Activated naive CD8-positive, alpha-beta T cell treated with anti-CD3 and anti-CD28 coated beads, Interleukin-2, amount 50 U/mL, for 24 hours (primary cell): ENCODE measurements at places on chromosomes 3 and 15.

DNA sequence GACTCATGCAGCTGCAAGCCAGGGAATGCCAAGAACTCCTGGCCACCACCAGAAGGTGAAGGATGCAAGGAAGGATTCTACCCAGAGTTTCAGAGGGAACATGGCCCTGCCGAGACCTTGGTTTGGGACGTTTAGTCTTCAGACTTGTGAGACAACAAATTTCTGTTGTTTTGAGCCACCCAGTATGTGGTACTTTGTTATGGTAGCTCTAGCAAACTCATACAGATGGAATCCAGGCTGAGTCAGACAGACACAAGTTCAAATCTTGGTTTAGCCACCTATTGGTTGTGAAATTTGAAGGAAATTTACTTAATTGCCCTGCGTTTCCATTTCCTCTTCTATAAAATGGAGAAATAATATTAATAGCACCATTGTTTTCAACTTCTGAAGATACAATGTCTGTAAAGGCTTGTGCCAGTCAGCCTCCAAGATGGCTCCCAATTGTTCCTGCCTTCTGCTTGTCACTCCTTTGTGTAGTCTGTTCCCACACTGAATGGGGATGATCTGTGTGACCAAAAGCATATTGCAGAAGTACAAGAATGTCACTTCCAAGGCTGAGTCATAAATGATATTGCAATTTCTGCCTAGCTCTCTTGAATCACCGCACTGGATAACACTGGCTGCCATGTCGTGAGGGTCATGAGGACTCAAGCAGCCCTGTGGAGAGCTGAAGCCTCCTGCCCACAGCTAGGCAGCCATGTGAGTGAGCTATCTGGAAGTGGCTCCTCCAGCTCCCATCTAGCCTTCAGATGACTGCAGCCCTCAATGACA is 223.5 kb upstream of the PROK2 start:
- DNase-seq = no peak

GRCh38 chr15:33330931-33331330 is 20.2 kb downstream of the RYR3 start:
- no peak for DNase-seq

DNA sequence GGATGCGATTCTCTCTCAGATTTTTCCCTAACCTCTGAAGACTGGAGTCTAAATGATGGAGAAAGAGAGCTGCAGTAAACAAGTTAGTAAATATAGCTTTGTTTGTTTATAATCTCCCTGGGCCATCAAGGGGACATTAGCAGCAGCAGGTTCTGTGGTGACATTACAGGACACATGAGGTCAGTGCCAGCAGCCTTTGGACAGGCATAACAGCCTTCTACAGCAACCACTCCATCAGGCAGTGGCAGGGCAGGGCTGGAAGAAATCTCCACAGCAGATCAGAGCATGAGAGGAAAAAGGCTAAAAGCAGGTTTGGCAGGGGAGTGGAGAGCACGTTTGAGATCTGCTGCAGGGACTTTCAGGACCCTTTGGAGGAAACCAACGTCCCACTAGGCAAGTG is 127.6 kb upstream of the ACP3 start:
- no peak for DNase-seq

DNA sequence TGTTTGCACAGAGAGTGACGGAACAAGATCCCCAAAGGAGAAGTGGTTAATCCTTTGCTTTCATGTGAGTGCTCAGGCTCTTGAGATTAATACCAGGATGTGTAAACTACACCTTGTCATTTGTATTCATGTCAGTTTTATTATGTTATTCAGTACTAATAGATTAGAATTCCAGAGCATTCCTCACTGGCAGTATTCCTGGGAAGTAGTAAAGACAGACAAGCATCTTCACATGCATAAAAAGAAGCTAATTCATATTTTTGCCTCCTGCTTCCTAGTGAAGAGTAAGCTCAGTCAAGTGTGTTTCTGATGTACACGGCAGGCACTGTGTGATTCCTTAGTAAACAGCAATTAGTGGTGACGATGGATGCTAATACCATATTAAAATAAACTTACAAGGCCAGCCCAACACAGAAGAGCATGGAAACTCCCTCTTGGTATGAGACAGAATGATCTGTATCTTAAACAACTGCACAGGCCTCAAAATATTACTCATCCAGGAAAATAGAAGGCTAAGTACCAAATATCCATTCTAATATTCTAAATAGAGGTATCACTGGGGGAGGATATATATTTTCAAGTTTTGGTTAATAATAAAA is 336.8 kb upstream of the MCTP2 start:
- DNase-seq = no peak

DNA sequence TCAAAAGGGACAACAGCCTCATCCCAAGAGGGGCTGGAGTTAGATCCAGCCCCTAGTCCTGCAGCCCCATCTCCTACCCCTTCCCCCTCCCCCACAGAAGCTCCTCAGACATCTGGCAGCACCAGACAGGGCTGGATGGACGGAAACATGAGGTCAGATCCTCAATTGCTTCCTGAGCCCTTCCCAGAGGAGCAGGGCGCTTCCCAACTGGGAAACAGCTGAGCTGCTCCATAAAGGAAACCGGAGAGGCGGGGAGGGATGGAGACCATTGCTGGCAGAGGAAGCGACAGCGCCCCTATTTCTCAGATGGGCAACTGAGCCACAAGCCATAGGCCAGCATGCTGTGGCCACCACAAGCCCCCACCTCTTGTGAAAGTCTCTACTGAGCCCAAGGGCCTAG is 18.3 kb upstream of the CYP11A1 start:
- no peak for DNase-seq

- DNase-seq = no peak
These were observed 178.3 kb downstream of the SUCNR1 start for GRCh38 chr3:152051501-152052404.

GRCh38 chr15:60649845-60650548 is 171.1 kb upstream of the ICE2 start:
- DNase-seq = peak; percentile 57

GRCh38 chr3:134579141-134579665 is 71.6 kb downstream of the KY start:
- no peak for DNase-seq

- DNase-seq = no peak
These were observed 86.5 kb upstream of the NMNAT3 start for GRCh38 chr3:139764069-139764905.

DNA sequence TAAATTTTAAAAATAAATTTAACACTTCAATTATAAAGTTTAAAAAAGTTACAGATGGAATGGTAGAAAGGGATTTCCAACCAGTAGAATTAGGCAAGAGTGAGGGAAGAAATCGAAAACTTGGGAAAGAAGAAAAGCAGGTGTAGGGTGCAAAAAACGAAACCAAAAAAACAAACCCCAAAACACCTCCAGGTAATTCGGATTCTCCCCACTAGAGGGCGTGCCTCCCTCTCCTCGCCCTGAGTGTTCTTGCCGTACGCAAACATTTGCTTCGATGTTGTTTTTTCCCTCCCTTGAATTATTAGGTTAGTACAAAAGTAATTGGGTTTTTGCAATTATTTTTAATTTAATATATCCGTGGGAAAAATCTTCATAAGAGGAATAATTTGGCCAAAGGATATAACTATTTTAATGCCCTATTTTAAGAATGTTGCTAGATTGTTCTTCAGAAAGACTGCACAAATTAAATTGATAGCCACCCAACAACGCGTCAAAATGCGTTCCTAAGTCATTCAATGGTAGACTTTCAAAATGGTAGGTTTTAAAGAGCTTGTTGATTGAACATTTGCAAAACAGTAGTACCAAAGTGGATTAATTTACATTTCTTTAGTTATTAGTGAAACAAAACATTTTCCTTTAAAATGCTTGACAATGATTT is 63.7 kb downstream of the SLC30A4 start:
- DNase-seq = peak; percentile 87

DNA sequence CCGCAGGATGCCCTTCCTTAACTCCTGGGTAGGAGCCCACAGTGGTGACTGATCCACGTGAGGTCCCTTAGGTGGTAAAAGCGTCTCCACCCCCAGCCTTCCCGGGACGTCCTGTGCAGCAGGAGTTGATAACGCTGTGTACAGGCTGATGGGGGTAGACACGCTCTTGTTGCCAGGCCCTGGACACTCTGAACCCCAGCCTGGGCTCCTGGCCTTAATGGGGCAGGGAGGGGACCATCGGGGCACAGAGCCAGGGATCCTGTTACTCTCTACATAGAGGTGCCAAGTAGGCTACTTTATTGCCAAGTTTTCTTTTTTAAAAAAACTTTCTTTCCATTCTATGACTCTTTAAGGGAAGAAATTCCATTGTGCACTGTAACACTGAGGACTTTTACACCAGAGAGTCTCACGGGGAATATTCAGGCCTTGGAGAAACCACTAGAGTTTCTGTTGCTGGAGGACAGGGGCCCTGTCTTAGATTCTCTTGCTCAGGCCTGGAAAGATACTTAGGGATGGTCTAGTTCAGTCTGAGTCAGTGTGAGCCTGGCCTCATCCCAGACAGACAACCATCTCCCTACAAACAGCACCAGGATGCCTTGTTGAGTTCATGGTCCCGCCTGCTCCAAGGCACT is 104.3 kb upstream of the RNU6-1 start:
- DNase-seq = no peak

- no peak for DNase-seq
These were observed 382.1 kb upstream of the TBL1XR1 start for GRCh38 chr3:177579419-177579818.

GRCh38 chr15:67824197-67824968 is 926 bp upstream of the SKOR1 start:
- DNase-seq = no peak

DNA sequence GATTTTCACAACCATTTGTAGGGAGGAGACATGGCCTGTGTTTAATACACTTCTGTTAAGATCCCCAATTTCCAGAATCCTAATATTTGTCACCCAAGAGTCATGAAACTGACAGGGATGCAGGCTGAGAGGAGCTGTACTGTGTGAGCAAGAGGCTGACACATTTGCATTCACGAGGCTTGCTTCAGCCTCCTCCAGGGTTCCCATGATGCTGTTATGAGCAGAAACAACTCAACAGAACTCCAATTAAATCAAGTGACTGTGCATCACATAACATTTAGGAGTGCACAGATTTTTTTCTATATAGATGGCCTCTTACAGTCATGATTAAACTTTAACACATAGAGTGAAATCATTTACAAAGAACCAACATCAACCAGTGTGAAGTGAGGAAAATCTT is 292.3 kb upstream of the STT3B start:
- no peak for DNase-seq

DNA sequence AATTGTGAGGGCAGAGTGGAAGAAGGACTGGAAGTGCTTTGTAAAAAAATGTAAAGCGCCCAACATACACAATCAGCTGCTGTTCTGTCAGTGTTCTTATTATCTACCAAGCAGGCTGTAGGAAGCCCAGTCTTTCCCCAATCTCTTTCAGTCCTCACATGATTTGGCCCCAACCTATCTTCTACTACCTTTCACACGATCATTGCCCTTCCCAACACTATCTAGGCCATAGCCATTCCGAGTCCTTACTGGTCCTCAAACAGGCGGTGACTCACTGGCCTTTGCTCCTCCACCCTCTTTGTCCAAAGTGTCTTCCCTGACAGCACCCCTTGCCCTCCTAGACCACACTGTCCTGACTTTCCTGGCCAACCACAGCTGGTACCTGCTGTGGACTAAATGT is 861 bp upstream of the RFT1 start:
- DNase-seq = no peak

- no peak for DNase-seq
These were observed 67.4 kb downstream of the CBLB start for GRCh38 chr3:105801397-105801796.

- DNase-seq = no peak
These were observed 67.4 kb downstream of the SH3GL3 start for GRCh38 chr15:83514584-83514983.
